Stimulated activated CD8-positive, alpha-beta memory T cell treated with anti-CD3 and anti-CD28 coated beads, Interleukin-2, amount 100 ng/mL, for 48 hours (primary cell): ENCODE measurements at places on chromosomes 6 and 20.
A peak's percentile ranks its signal among the peaks of the same experiment; 100 is the strongest.

GRCh38 chr20:14451458-14451857 lies 114.0 kb upstream of the FLRT3 start:
- DNase-seq, result no peak

- DNase-seq, result no peak
Observed at GRCh38 chr20:25025091-25025861, 32.7 kb downstream of the ACSS1 start.

DNA sequence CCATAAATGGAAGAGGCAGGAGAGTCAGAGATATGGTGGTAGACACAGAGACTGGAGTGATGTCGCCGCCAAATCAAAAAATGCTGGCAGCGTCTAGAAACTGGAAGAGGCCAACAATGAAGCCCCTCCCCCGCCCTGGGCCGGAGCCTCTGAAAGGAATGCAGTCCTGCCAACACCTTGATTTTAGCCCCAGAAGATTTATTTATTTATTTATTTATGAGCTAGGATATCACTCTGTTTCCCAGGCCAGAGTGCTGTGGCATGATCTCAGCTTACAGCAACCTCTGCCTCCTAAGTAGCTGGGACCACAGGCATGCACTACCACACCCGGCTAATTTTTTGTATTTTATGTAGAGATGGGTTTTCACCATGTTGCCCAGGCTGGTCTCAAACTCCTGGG lies 82.6 kb upstream of the CCDC167 start:
- no peak for DNase-seq

- no peak for DNase-seq
Observed at GRCh38 chr6:35780719-35781118, at the start of gene CLPSL1. CLPSL1 (plus strand) TSS chr6:35781019; CDS start chr6:35781111, 92 bp downstream.

- no peak for DNase-seq
Observed at GRCh38 chr6:13392462-13392861, 64.1 kb upstream of the TBC1D7 start.

- DNase-seq, result peak; percentile 12
Observed at GRCh38 chr6:5174244-5174643, 86.5 kb downstream of the LYRM4 start.

DNA sequence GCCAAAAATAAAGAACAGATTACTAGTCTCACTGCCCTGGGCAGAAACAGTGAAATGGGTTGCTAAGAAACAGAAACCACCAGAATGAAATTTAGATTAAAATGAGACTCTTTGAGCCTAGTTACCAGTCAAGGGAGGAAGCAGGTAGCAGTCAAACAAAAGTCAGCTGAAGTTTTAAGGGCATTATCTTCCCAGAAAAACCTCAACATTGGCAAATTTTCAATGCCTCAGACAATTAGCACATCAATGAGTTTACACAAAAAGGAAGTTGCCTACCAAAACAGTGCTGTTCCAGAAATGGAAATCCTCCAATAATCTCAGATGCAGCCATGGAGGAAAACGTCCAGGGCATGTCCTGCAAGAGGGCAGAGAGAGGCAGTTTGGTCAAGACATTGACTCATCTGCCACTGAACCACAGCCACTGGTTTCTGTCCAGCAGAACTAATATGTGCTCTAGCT lies 399.7 kb upstream of the ADGRB3 start:
- DNase-seq, result no peak

GRCh38 chr20:5513975-5514516 lies 197.3 kb upstream of the PROKR2 start:
- DNase-seq, result no peak

DNA sequence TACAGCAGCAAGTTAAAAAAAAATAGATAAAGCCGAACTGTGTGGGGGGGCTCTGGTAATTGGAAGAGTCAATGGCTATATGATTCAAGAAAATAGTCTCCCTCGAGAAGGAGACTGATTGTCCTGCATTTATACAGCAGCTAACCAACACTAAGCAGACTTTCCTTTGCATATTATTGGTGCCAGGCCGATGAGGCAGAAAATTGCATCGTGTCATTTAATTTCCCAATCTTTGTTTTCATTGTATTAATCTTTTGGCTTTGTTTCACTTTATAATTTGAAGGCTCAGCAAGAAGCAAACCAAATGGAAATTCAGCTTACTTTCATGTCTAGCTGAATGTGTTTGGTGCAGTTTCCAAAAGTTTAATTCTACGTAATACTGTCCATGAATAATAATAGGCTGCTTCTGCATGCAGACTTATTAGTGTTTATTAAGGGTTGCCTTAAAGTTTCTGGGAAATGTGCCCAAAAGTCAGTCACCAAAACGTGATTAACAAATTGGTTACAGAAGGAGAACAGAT lies 258.5 kb downstream of the HACE1 start:
- no peak for DNase-seq

GRCh38 chr6:166221636-166222035 lies 54.0 kb upstream of the TBXT start:
- DNase-seq, result no peak

- DNase-seq, result no peak
Observed at GRCh38 chr20:21706261-21707195, 1.1 kb downstream of the PAX1 start.

- no peak for DNase-seq
Observed at GRCh38 chr6:43307451-43308100, 1.1 kb downstream of the CRIP3 start.

- no peak for DNase-seq
Observed at GRCh38 chr6:12170351-12171092, 119.6 kb upstream of the EDN1 start.

DNA sequence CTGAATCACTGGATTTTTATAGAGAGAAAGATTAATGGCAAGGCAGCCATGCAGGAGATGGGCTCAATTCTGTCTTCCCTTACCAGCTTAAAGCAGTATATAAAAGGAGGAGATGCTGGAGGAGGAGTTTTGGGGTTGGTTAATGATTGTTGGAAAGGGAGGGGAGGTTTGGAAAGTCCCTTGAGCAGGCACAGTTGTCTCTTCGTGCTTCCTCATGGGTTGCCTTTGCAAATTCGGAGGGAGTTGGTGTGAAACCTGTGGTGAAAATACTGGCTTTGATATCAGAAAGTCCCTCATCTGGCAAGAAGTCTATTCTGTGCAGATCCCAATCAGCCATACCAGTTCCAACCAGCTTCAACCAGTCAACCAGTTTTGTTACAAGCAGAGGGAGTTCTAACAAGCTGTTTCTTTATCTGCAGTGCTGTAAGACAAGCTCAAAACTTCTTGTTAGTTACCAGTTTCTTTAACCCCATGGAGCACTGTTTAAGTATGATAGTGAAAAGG lies 107.0 kb downstream of the HIVEP1 start:
- DNase-seq, result no peak

- DNase-seq, result no peak
Observed at GRCh38 chr6:110951008-110951407, 7.5 kb upstream of the GTF3C6 start.

GRCh38 chr20:32482442-32483261 lies 102.5 kb downstream of the NOL4L start:
- DNase-seq, result no peak

GRCh38 chr20:45857114-45857881 lies at the start of the genes ACOT8 and ZSWIM3:
ACOT8 (minus strand) TSS chr20:45857392; CDS start chr20:45857315, 77 bp downstream.
ZSWIM3 (plus strand) TSS chr20:45857614; CDS start chr20:45857826, 212 bp downstream.
- DNase-seq, result peak; percentile 84

DNA sequence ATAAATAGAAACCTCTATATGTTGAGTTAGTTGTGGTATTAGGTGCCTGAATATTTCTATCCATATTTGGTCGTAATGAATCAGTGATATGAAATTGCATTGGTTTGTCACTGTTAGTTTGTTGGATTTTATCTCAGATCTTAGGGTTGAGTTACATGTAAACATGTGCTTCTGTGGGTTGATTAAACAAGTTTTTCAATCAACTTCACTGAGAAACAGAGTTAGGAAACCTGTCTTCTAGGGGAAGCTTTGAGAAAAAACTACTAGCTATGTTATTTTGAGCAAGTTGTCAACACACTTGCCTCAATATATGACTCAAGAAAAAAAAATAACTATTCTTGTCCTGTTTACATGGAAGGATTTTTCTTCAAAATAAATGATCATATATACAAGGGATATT lies 14.8 kb upstream of the ADGB start:
- no peak for DNase-seq

GRCh38 chr6:17928514-17929430 lies 58.7 kb downstream of the KIF13A start:
- no peak for DNase-seq

- DNase-seq, result no peak
Observed at GRCh38 chr6:5466281-5467136, 205.2 kb downstream of the FARS2 start.

- no peak for DNase-seq
Observed at GRCh38 chr20:35551503-35551902, 9.6 kb downstream of the ERGIC3 start.

- no peak for DNase-seq
Observed at GRCh38 chr6:16248271-16248853, 10.0 kb downstream of the GMPR start.

GRCh38 chr20:50772420-50773185 lies 22.3 kb upstream of the BCAS4 start:
- DNase-seq, result no peak

- peak; percentile 61 for DNase-seq
Observed at GRCh38 chr20:63626424-63627128, at the start of gene GMEB2. GMEB2 (minus strand) TSS chr20:63627101; CDS start chr20:63619397, 7,704 bp downstream.

- no peak for DNase-seq
Observed at GRCh38 chr6:149032599-149033405, 284.7 kb upstream of the TAB2 start.

GRCh38 chr6:161169696-161170095 lies 104.2 kb downstream of the AGPAT4 start:
- no peak for DNase-seq

DNA sequence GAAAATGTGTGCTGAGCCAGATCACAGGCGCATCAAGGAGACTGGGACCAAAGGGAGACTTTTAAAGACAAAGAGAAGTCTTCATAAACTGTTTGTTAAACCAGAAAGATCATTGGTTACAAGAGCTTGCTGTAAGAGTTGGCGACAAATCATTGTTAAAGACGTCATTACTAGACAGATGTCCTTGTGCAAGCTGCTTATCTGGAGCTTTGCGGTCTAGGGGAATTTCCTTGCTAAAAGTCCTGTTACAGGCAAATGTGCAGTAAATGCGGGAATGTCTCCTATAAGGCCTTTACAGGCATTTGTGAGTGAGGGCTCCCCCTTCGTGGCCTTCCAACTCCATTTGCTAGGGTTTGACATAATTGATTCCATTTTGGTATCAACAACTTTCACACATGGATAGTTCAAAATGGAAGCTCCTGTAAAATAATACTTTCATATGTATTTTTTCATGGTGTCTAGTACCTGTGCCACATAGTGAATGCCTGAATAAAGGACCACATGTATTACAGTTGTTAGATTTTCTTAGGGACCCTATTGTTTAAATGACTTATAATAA lies 362.4 kb downstream of the UTRN start:
- no peak for DNase-seq

GRCh38 chr20:5737619-5737953 lies 12.6 kb upstream of the SHLD1 start:
- no peak for DNase-seq

DNA sequence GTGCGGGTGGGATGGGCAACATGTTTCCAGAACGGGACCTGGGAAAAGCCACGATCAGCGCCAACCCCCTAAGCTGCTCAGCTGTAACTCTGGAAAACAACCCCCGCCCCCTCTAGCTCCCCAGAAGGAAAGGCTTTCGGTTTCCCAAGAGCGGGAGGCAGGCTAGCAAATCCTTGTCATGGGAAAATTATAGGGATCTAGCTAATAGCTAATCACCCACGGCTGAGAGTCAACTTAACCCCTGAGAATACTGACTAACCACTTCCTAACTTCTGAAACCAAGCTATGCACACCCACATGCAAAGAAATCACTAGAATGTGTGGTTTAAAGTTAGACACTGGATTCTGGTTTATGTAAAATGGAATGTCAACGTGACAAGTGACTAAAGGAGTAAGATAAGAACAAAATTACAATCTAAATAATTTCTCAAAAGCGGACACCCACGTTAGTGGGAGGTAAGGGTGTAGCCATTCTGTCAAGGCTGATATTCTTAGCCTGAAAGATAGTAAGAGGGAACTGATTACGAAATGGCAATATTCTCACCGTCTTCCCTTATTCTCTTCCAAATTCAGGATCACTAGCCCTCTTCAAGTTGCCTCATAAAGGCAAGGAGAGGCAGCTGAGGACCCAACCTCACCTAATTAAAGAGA lies 20.1 kb downstream of the JAG1 start:
- DNase-seq, result no peak

- DNase-seq, result no peak
Observed at GRCh38 chr6:108888052-108888451, 39.8 kb downstream of the ARMC2 start.

DNA sequence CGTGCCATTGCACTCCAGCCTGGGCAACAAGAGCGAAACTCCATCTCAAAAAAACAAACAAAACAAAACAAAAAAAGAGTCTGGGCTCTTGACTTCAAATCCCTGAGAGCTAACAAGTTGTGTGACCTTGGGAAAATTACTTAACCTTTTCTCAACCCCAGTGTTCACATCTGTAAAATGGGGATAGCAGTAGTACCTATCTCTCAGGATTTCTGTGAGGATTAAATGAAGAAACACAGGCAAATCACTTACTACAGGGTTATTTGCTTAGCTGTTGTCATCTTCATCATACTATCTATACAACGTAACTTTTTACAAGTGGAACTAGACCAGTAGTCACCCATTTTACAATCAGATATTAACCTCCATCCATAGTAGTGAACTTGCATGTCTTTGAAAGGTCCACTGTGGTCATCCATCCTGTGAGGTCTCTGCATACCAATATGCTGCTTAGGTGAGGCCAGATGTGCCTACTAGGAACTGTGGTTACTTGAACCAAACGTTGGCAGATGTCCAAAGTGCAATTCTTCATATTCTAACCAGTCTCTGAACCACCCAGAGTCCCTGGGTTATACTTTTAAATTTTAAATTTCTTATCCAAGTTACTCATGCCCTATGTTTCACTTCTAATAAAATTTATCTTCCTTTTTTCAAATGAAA lies 128.9 kb upstream of the BEND3 start:
- no peak for DNase-seq

DNA sequence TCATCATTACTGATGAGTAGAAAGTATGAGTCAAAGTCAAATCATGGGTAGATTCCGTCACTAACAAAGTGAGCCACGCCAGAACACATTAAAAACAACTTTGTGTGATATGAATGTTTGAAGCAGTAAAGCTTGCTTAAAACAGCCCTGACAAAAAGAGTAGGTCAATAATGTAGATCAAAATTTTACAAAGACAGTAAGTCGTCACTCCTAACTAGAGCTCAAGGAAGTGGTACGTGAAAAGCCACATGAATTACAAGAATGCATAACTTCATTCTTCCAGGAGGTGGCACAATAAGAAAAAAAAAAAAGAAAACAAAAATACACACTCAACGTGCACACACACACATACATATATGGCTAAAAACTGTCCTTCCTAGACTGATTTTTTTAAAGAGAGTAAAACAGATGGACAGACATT lies 69.9 kb downstream of the HACE1 start:
- DNase-seq, result no peak

GRCh38 chr20:45969712-45970634 lies 2.0 kb downstream of the ZNF335 start:
- no peak for DNase-seq
